ENCODE measurements at places on chromosomes 2 and 18.

GRCh38 chr18:2881840-2882195, 35.0 kb downstream of the EMILIN2 start:
- DNase-seq = no peak

- DNase-seq = no peak
Measured at GRCh38 chr2:74756356-74756890, 77.5 kb upstream of the HK2 start.

DNA sequence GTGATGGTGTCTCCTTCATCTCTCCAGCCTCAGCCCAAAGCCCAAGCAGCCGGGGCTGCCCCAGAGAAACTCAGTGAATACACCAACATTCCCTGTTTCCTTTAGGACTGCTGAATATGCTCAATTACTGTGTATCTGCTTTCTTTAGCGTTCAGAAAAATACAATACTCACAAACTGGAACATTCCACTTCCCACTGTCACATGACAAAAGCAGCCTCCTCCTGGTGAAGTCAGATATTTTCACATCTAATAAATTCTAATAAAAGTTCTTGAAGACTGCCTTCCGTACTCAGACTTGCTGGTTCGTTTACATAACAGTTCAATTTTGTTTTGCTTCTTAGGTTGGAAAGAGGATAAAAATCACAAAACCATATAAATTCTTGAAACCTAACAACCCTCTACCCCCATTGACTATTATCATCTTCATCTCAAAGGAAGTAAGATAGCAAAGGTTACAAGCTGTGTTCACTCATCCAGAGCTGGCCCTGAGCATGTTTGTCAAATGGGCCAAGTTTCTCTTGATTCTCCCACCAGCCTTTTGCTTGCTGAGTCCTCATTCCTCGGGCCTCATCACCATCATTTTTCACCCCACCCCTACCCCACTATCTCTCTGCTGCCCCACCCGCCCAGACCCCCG, 190.8 kb upstream of the HNRNPA3 start:
- DNase-seq = no peak

DNA sequence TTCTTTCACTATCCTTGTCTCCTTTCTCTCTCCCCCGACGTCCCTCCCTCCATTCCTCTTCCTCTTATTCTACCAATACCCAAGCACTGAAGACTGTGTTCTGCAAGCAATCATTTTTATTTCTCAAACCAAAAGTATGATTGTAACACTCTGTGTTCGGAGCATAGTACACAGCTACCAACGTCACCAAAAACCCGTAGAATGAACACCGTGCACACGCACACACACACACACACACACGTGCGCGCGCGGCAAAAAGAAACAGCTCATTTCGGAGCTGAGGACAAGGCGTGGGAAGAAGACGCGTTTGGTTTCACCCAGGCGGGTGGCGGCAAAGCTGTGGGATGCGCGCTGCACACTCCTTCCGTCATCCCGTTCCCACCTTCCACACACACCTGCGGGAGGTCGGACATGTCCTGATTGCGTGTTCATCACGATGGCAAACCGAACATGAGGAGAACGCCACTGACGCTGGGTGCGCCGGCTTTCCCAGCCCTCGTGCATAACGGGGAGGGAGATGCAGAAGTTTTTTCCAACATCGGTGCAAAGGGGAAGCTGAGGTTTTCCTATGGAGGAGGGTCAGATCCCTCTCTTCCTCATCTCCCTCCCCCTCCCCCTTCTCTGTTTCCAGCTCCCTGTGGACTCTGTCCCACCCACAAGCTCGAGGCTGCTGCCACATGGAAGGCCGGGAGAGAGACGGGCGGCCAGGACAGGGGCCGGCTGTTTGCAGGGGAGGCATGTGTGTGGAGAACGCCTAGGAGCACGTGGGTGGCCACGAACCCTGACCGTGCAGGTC, 20.4 kb downstream of the MBP start:
- DNase-seq = no peak

GRCh38 chr18:58466636-58467205, 162.2 kb downstream of the ALPK2 start:
- no peak for DNase-seq

DNA sequence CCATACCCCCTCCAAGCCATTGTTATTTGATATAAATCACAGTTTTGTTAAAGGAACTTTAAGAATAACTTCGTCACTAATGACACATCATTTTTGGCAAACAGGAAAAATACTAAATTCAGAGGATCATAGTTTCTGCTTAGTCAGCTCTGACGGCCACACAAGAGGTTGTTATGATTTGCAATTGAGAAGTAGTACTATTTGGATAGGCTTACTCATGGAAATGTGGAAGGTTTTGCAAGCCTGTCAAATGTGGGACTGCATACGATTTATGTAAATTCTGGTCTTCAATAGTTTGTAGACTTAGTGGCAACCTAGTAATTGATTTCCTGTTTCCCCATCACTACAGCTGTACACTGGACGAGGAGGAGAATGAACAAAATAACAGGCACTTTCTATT, 108.1 kb downstream of the ARHGEF33 start:
- peak; percentile 24 for DNase-seq

DNA sequence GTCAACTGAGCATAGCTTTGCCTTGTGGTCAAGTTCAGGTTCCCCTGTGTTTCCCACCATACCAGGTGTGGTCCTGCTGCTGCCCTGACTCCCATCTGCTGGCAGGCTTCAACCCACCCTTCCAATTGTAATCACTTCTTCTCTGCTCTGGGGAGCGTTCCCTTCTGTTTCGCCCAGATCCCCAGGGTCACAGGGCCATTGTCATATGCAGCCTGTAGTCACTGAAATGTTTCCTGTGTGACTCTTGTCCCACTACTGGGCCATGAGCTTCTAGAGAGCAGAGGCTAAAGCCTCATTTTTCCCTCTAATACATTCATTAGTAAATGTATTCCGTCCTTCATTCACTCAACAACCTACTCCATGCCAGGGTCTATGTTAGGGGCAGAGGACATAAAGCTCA, 75.0 kb upstream of the LAPTM4A start:
- no peak for DNase-seq

- DNase-seq = no peak
Measured at GRCh38 chr18:40754477-40754876, 1200.6 kb upstream of the PIK3C3 start.

GRCh38 chr18:68983126-68983525, 185.2 kb downstream of the CCDC102B start:
- no peak for DNase-seq

GRCh38 chr2:151840216-151841046, 12.2 kb upstream of the ARL5A start:
- no peak for DNase-seq

GRCh38 chr18:49029628-49030027, 78.9 kb upstream of the SMAD7 start:
- no peak for DNase-seq

- no peak for DNase-seq
Measured at GRCh38 chr2:14633461-14634181, 1.1 kb downstream of the LRATD1 start.

- DNase-seq = no peak
Measured at GRCh38 chr2:122692400-122693083, 937.1 kb downstream of the TSN start.

Data from tongue (tissue), 3 donors.